Right atrium auricular region (tissue), 2 donors: ENCODE measurements at places on chromosomes 4 and X. TPM values are rescaled to one million over a fixed set of nuclear protein-coding genes. Genes with fewer than 3 reads are reported as not detected.

DNA sequence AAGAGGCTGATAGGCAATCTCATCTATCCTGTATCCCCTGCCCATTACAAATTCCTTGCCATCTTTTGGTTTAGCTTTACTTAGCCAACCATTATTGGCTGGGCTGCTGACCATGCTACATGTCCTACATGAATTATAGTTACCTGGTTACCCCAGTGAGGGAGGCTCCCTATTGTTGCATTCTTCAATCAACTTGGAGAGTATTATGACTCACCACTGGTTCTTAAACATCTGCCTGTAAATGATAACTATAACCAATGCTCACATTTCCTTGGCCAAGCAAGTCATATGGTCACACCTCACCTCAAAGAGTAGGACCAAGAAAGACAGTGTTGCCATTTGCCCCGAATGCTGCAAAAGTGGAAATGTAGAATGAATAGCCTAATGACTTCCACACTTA, 297.6 kb downstream of the IL15 start:
- no peaks in the 10 kb centered on the region for H3K36me3 ChIP-seq
- no peaks in the 10 kb centered on the region for H3K4me1 ChIP-seq
- H3K27ac ChIP-seq, result no peak overlapping the region
- H3K27me3 ChIP-seq, result no peaks in the 10 kb centered on the region
- H3K4me3 ChIP-seq, result no peak overlapping the region
- no peak for DNase-seq

GRCh38 chrX:12439416-12439815, 301.1 kb downstream of the FRMPD4 start:
- no peak for DNase-seq

DNA sequence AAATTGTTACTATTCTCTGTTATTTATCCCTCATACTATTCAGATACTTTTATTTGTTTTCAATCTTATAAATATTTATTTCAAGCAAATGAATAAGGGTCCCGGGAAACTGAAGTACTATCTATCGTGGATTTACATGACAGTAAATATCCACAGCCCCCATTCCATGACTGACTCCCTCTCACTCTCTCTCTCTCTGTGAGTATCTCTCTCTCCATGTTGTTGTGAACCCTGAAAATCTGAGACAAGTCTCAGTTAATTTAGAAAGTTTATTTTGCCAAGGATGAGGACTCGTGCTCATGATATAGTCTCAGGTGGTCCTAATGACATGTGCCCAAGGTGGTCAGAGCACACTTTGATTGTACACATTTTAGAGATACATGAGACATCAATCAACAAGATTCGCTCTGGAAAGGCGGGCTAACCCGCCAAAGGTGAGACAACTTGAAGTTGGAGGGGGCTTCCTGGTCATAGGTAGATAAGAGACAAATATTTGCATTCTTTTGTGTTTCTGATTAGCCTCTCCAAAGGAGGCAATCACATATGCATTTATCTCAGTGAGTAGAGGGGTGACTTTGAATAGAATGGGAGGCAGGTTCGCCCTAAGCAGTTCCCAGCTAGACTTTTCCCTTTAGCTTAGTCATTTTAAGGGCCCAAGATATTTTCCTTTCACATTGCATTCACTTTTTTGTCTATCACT, 986.4 kb downstream of the NLGN4X start:
- H3K27me3 ChIP-seq, result no peaks in the 10 kb centered on the region
- no peak for DNase-seq
- no peak overlapping the region for H3K27ac ChIP-seq
- no peak overlapping the region for H3K4me3 ChIP-seq
- no peaks in the 10 kb centered on the region for H3K4me1 ChIP-seq

DNA sequence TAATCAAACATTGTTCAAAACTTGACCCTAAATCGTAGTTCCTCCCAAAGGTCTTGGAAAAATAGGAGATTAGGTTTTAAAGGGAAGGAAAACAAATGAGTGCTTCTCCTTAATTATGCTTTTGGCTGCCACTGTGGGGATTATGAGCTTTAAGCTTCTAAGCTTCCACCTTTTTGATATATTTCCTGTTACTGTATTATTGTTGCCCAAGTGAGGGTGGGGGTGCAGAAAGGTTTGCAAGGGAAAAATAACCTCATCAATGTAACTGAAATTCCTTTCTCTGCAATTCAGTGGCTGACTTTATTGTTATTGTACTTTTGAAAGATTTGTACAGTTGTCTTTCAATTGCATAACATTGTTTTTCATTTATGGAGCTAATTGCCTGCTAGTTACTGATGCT, 285.1 kb downstream of the FRMPD4 start:
- H3K4me3 ChIP-seq, result no peak overlapping the region
- H3K36me3 ChIP-seq, result no peaks in the 10 kb centered on the region
- DNase-seq, result no peak

DNA sequence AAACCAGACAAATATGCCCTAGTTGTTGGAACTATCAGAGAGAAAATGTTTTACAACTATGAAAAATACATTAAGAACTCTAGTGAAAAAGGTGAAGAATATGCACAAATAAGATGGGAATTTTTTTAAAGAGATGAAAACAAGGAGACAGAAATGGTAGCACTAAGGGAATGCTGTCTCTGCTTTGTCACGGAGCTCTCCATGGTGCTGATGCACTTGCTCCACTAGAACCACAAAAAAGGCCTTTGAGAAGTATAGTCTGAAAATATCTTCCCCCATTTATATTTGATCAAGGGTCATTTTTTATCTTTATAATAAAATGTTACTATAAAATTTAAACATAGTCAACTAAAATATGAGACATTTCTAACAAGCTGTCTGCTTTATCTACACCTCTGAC, 1655.5 kb upstream of the AGA start:
- H3K36me3 ChIP-seq, result no peaks in the 10 kb centered on the region
- no peak for DNase-seq
- H3K4me3 ChIP-seq, result no peak overlapping the region

DNA sequence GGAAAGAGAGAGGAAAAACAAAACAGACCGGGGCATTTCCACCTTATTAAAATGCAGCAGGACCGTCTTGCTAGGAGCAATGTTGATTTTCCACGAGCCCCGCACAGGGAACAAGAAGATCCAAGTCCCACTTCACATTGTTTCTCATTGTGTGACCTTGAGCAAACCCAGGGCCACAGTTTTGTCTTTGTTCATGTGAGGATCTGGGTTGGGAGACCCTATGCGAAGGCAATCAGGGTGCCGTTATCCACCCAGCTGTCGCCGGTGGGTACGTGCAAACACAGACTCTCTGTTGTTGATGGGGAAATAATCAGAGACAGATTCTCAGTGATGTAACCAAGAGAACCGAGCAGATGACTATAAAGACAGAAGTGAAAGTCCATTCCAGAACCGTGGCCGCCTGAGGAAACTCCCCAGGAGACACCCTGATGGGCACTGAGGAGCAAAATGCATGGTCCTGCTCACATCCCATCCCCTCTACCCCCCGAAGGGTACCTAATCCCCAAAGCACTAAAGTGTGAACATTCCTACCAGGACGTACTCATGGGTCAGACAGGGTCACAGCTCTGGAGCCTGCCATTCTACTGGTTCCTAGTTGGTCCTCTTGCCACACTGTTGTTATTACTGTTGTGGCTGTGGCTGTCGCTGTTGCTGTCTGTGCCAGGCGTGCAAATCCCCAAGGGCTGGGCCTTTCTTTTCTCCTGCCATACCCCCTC, 102.7 kb upstream of the RBPJ start:
- no peak overlapping the region for H3K4me3 ChIP-seq
- H3K27ac ChIP-seq, result no peak overlapping the region
- peak; percentile 62 for DNase-seq

Gene AASDH
- 5.4 TPM for total RNA-seq

Gene YTHDC1
- 32.6 TPM for total RNA-seq
